ENCODE measurements at places on chromosomes 4 and X.

DNA sequence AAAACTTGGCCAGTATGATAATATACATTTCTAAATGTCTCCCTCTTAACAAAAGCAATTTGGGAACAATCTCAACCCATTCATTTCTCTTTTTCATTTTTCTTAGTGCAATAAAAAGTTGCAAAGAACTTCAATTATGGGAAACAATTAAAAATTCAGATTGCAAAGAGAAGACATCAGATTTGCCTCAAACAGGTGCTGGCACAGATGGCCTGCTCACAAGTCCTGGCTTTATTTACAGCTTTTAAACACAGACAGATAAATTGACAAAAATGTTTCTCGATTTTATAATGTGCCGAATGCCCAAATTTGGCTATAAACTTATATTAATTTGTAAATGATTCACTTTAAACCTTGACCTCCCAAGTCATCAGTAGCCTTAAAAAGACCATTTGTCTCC is 28.7 kb downstream of the SLC4A4 start:
- DNase-seq = no peak

- DNase-seq = no peak
These were observed 29.7 kb upstream of the IL9R start for GRCh38 chrX:155967653-155968325.

DNA sequence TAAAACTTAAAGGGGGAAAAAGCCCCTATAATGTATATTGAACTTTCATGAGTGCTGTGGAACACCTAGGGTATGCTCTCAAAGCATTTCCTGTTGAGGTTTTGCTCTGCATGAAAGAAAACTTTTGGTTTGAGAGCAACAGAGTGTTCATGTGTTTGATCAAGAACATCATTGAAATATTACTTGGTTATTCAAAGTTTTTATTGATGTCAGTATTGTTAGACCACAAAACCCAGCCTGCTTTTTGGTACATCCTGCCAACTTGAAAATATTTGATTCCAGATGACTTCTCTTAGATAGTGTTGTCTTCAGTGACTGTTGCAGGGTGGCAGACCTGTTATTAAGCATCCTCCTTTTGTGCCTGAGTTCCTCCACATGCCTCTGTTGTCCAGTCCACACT is 68.0 kb downstream of the N4BP2 start:
- no peak for DNase-seq

GRCh38 chr4:21002286-21002685 is 302.0 kb downstream of the PACRGL start:
- no peak for DNase-seq

DNA sequence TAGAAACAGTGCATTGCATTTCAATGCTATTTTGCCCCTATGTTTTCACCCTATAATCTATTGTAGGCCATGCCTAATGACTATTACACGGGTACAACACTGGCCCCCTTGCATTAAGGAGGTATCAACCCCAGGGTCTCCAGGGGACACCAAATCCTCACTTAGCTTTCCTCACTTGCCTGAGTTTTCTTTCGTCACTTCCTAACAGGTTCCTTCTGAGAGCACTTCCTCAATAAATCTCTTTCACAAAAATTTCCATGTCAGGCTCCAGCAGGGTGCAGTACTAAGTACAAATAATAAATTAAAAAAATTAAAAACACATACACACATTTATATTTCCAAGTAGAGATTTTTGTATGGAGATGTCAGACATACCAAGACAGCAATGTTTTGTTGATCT is 165.0 kb downstream of the RBM46 start:
- DNase-seq = no peak

GRCh38 chr4:70651864-70652506 is 14.3 kb downstream of the JCHAIN start:
- no peak for DNase-seq

- peak; percentile 28 for DNase-seq
These were observed 37.7 kb upstream of the SLC16A2 start for GRCh38 chrX:74383611-74384010.

- DNase-seq = no peak
These were observed 23.6 kb upstream of the SPON2 start for GRCh38 chr4:1195891-1196401.

GRCh38 chr4:98524230-98524629 is 134.2 kb downstream of the TSPAN5 start:
- DNase-seq = no peak

GRCh38 chr4:20679951-20680350 is 20.3 kb upstream of the PACRGL start:
- no peak for DNase-seq

DNA sequence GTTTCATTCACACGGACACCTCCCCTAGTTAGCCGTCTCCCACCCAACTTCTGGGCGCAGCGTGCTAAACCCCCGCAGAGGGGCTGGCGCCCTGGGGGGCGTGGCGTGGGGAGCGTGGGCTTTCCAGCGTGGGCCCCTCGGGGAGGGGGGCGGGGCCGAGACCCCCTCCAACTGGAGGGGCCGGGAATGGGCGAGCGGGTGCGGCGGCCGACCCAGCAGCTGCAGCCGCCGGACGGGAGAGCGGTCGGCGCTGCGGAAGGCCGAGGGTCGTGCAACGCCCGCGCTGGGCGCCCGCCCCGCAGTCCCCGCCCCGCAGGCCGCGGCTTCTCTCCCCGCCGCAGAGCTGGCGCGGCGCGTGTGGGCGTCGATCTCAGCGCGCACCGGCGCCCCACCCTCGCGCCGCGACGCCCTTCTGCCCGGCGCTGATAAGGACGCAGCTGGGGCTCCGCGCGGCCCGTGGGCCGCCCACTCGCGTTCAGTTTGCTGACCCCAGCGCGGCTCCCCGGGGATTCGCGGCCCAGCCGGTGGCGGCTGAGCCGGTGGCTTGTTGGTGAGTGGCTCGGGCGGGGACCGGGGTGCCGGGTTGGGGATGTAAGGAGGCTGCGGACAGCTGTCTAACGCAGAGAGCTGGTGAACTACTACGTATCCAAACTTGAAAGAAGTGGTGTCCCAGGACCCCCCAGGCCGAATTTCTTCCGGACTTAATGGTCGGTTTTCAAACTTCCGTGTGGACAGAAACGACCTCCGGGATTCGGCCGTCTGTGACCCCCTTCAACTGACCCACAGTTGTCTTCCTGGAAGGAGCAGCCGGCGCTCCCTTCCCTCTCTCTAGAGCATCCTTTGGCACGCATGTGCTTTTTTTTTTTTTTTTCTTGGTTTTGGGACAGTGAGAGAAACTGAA is 1.5 kb downstream of the FHDC1 start:
- DNase-seq = no peak

- no peak for DNase-seq
These were observed 18.0 kb downstream of the DOK7 start for GRCh38 chr4:3481113-3481531.

DNA sequence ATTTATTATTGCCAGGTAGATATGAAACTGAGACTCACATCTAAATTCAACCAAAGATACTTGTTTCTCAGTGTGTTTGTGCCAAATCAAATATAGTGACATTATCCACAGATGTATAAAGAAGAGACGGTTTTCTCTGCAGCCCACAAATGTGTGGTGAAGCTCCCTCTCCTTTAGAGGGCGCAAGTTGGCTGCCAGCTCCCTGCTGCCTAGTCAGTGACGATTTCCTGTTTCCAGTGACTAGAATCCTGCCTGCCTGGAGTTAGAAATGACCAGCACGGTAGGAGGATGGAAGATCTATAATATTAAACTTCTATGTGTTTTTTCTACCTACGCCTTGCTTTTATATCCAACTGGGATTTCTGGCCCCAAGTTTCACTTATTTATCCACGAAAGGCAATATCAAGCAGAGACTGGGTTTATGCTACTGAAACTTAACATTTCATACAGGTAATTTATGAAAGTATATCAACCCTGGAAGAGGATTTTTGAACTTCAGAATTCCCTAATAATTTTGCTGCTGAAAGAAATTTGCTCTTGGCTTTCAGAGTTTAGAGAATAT is 1793.7 kb upstream of the TENM3 start:
- no peak for DNase-seq

- DNase-seq = no peak
These were observed 11.3 kb upstream of the ATP1B4 start for GRCh38 chrX:120350450-120351138.

DNA sequence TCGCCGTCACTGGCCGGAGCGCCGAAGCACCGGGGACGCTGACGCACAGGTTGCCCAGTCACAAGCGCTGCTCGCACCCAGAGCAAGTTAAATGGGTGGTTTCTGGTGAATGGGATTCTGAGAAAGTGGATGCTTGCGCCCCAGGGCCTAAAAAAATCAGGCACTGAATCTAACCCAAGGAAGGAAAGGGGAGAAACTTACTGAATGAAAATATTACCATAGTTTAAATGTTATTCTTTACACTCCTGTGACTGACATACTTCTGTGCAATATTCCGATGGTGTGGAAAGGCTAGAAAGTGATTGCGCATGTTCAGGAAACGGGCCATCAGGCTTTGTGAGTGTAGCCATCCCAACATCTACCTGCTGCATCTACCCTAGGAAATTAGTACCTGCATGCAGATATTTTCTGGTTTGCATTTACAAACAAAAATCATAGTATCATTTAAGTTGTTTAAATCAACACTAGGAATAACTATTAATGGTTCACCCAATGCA is 838 bp upstream of the ABCG2 start:
- no peak for DNase-seq

DNA sequence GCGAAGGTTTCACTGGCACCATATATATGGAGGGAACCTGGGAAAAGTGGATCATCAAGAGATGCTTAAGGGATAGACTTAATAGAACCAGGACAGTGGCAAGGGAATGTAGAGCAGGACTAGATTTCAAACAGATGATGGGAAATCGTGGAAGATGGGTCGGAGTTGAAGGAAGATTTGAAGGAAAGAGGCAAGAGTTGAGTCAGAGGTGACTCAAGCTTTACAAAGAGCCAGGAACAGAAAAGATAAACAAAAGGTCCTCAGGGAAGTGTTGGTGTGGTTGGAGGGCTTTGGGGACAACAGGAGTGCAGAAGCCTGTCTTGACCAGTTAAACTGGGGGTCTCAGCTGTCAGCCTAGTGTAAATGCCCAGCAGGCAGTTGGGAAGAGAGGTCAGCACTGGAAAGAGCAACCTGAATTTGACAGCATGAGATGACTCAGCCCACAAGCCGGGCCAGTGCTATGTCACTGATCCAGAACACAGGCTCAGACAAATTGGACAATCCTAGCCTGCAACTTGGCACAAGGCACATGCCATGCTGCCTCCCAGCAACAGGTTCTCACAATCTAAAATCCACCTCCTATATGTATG is 230.5 kb downstream of the IDS start:
- no peak for DNase-seq

GRCh38 chrX:31837445-31838049 is 765.7 kb upstream of the FTHL17 start:
- no peak for DNase-seq

Data from HL-60 (cell line).